ENCODE measurements at places on chromosomes 4 and X.

GRCh38 chr4:87506974-87507701, 22.0 kb downstream of the SPARCL1 start:
- DNase-seq = no peak

DNA sequence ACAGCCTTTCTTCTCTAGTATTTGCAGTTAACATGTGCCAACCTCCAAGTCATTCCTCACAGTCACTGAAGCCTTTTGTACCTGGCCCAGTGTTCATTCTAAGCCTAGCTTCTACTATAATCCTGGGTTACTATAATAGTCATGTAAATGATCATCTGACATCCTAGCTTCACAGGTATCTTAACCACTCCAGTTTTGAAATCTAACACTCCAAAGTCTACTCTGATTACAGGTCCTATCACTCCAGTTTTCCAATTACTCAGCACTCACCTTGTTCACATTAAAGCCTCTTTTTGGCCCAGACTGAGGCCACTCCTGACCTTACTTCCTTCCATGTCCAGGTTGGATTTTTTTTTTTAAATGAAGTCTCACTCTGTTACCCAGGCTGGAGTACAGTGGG, 87.6 kb upstream of the ZCCHC13 start:
- DNase-seq = no peak

GRCh38 chrX:123713434-123713833, 19.4 kb downstream of the THOC2 start:
- DNase-seq = no peak

- DNase-seq = no peak
Measured at GRCh38 chr4:106541253-106541652, 172.7 kb upstream of the GIMD1 start.

DNA sequence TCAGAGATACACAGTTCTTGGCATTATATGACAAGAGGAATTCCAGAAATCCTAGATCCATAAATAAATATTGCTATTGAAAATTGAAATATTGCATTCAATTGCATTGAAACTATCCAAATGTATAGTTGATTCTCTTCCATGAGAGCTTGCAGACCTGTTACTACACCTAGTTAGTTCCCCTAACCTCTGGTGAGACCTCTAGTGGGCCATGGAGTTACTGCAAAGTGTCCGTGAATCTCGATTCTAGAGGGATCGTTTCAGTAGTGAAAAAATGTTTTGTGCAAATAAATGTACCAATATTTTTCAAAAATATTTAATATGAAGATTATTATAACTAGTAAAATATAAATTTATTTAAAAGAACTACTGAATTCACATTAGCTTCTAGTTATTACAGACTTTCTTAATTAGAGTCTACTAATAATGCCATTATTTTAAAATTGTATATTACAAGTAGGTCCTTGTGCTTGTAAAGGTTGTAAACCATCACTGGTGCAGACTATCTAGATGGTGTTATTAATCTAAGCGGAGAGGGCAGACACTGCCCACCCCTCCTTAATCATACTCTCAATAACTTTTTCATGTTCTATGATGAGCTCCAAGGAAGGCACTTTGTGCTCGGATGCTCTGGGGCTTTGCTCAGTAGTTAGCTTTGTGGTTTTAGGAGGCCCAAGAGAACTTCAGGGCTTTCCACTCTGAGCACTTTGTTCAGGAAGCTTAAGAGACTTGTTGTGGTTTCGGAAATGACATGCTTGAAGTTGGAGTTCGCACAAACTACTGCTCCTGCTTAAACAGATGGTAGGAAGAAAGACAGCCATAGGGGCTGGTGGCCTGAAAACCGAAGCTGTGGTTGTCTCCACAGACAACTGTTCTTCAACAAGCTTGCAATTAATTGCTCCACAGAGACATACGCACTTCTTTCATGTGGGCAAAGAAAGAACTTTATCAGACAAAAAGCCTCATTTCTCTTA, 42.8 kb downstream of the IL21 start:
- no peak for DNase-seq

DNA sequence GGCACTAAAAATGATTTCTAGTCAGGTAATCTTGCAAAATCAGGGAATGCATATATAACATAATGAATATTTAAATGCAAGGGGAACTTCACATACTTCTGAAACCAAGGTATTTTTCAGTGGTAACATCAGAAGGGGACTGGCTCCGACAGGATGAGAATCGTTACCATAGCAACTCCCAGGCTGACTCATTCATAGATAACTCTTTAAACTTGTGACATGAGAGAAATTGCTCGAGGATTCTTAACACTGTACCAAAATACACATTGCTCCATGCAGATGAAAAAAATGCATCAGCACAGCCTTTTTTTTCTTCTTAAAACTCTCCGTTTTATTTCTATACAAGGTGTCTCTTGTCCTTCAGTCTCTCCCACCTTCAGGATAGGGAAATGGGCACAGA, 114.3 kb downstream of the GABRB1 start:
- DNase-seq = no peak

- DNase-seq = no peak
Measured at GRCh38 chr4:11765849-11766453, 337.3 kb upstream of the HS3ST1 start.

GRCh38 chrX:17183566-17183965, 191.4 kb upstream of the NHS start:
- DNase-seq = no peak

GRCh38 chrX:25561190-25561589, 545.4 kb upstream of the ARX start:
- DNase-seq = no peak

GRCh38 chr4:68218044-68218443, 27.4 kb downstream of the TMPRSS11B start:
- DNase-seq = no peak

DNA sequence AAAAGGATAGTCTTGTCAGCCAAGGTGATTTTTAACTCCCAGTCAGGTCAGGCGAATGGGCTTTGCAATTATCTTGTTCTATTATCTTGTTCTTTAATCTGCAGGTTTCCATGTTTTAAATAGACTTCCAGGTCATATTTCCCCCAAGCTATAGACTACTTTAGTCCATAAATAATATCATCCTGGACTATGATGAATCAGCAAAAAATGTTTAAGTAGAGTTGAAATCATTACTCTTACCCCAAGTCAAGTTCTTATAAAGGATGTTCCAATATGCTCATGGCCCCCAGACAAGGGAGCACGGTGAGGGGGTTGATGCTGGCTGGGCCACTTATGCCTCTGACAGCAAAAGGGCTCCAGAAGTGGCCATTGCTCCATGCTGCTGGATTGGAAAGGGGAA, 75.1 kb downstream of the SLC2A9 start:
- no peak for DNase-seq
